ENCODE measurements at places on chromosomes 2 and 18.

DNA sequence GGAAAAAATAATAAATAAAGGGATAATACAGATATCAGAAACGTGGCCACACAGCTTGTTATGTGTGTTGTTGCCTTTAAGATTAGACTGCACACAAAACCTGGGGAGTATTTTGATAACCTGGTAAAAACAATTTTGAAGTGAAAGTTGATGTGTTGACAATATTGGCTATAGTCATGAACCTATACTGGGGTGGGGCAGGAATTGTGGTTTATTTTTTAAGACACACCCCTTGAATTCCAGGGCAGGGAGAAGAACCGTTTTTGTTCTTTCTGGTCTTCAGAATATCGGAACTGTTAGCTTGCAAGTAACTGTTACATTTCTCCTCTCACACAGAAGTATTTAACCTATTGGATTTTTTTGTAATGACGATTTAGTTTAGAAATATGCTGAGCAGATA, 80.4 kb downstream of the LIMS1 start:
- DNase-seq, result no peak

DNA sequence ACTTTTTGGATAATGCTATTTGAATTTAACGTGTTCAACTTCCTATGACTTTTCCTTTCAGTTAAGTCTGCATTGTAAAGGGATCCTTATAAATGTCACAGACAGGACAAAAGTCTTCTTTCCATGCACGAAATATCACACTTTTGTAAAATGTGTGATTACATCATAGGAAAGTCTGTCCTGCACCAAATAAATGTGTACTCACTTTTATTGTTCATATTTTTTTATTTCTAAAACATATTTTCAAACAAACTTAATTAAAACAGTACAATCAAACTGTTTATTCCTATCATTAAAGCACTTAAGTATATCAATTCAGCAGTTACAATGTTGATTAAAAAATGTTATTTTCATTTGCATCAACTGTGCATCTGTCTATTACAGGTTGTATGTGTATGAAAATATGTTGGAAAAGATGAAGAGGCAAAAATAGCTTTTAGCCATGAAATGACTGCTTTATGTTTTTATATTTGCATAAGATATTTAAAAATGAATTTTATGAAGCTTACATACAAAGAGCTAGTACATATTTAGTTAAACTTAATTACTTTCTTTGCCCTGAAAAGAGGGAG, 105.6 kb downstream of the CSRNP3 start:
- no peak for DNase-seq

GRCh38 chr2:241491549-241492173, 16.7 kb downstream of the STK25 start:
- no peak for DNase-seq

GRCh38 chr2:15893689-15894480, 46.5 kb upstream of the MYCN start:
- DNase-seq, result no peak

Data from dorsolateral prefrontal cortex (tissue), 122 donors.